Stomach (tissue), 19 donors: ENCODE measurements at places on chromosomes 5 and 9. TPM values are rescaled to one million over a fixed set of nuclear protein-coding genes. Genes with fewer than 3 reads are reported as not detected.

Gene PDE8B
- 1.3 TPM for polyA plus RNA-seq

GRCh38 chr5:126004636-126005035 is 418.6 kb upstream of the GRAMD2B start:
- no peaks in the 10 kb centered on the region for H3K36me3 ChIP-seq
- no peak overlapping the region for H3K4me3 ChIP-seq

DNA sequence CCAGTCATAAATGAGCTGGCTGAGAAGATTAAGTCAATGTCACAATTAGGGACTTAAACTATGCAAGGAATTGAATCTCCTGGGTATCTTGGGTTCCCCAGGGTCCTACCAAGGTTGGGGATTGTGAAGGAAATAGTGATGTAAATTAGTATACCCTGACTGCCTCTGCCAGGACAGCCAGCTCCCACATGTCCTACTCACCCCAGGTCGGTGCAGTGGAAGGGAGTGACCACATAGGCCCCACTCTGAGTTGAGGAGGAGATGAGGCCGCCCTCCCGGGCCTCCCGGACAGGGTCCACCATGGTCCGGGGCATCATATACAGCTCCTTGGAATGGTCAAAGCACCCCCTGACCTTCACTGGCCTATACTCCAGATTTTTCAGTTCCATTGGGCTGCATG is 2.7 kb downstream of the SURF1 start:
- H3K27ac ChIP-seq: no peak overlapping the region
- H3K4me3 ChIP-seq: no peak overlapping the region
- no peaks in the 10 kb centered on the region for H3K27me3 ChIP-seq

GRCh38 chr5:171907725-171908343 is 98.6 kb downstream of the FBXW11 start:
- no peak overlapping the region for H3K4me3 ChIP-seq
- peaks cover 27% of the 10 kb centered on the region for H3K36me3 ChIP-seq
- peak; percentile 34 for DNase-seq
- H3K4me1 ChIP-seq: peaks cover 10% of the 10 kb centered on the region
- H3K27me3 ChIP-seq: no peaks in the 10 kb centered on the region

DNA sequence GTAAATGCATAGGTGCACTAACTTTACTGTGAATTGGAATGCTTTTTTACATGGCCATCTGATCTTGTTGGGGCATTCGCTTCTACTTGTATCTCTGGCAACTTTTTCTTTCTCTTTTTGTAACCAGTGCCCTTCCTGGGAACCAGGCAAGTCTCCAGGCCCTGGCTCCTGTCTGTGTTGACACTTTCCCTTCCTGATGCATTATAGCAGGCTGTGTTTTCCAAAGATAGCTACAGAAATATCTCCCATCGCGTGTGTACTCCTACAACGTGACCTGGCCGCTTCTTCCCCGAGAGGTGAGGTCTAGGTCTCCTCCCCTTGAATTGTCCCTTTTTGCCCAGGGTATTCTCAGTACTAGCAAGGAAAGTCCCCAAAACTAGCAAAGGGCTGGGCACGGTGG is 81.1 kb upstream of the SPIN1 start:
- no peak overlapping the region for H3K27ac ChIP-seq
- H3K27me3 ChIP-seq: no peaks in the 10 kb centered on the region
- no peak overlapping the region for H3K4me3 ChIP-seq
- H3K36me3 ChIP-seq: no peaks in the 10 kb centered on the region
- H3K4me1 ChIP-seq: no peaks in the 10 kb centered on the region

- no peaks in the 10 kb centered on the region for H3K4me1 ChIP-seq
- no peak overlapping the region for H3K27ac ChIP-seq
- H3K4me3 ChIP-seq: no peak overlapping the region
- DNase-seq: no peak
- H3K27me3 ChIP-seq: no peaks in the 10 kb centered on the region
- no peaks in the 10 kb centered on the region for H3K36me3 ChIP-seq
Observed at GRCh38 chr5:167452136-167452535, 839.3 kb upstream of the WWC1 start.

Gene RMRP
- polyA plus RNA-seq: 64.3 TPM

DNA sequence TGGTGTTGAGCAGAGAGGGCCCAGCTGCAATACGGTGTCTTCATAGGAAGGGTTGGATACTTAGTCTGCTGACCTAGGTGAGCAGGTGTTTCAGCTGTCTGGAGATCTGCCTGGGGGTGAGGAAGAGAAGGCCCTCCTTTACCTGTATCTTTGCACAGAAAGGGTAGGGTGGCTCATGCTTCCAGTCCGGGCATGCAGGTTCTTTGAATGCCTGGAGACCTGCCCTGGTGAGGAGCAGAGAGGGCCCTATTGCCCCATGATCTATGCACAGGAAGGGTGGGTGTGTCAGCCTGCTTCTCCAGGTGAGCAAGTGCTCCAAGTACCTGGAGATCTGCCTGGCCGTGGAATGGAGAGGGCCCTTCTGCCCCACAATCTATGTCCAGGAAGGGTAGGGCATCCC is 63.0 kb downstream of the FER start:
- H3K27ac ChIP-seq: no peak overlapping the region
- H3K4me1 ChIP-seq: peaks cover 8% of the 10 kb centered on the region
- no peaks in the 10 kb centered on the region for H3K27me3 ChIP-seq
- no peak overlapping the region for H3K4me3 ChIP-seq
- DNase-seq: no peak

GRCh38 chr5:448061-448765 is 5.2 kb downstream of the EXOC3 start:
- H3K27ac ChIP-seq: no peak overlapping the region
- DNase-seq: peak; percentile 28
- peaks cover 77% of the 10 kb centered on the region for H3K36me3 ChIP-seq

- DNase-seq: no peak
- H3K4me3 ChIP-seq: no peak overlapping the region
- H3K36me3 ChIP-seq: no peaks in the 10 kb centered on the region
- no peaks in the 10 kb centered on the region for H3K4me1 ChIP-seq
- H3K27ac ChIP-seq: no peak overlapping the region
- no peaks in the 10 kb centered on the region for H3K27me3 ChIP-seq
Observed at GRCh38 chr9:6692881-6693361, 47.4 kb upstream of the GLDC start.

Gene PCDHAC2
- polyA plus RNA-seq: 0.05 TPM

DNA sequence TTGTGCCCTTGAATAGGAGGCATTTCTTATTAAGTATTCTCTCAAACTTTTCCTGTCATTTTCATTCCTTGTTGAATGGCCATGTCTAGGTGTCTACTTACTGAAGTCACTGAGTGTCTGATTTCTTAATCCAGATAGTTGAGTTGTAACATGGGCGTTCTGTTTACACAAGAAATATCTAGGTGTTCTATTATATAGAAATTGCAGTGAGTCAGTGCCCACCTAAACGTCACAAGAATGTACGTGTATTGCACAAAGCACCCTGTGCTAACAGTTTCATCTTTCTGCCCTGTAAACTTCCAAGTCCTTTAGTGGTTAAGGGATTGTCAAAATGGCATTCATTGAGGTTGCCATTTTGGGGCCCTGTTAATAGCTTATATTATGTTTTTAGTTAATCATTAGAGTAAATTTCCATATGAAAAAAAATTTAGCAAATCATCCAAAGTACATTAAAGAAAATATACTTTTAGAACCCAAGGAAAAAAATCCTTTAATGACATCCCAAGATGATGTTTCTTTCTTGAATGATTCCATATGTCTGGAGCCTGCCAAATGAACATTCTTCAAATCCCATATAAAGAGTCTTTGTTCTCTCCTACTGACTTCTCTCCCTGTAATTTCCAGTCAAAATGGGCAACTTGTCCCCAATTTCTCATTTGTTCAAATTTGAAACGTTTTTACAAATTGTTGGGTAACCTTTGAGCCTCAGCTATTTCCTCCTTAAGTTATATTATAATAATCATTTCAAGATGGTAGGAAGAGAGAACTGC is 114.2 kb downstream of the GOLPH3 start:
- DNase-seq: no peak
- peaks cover 7% of the 10 kb centered on the region for H3K36me3 ChIP-seq
- H3K27me3 ChIP-seq: no peaks in the 10 kb centered on the region
- no peak overlapping the region for H3K4me3 ChIP-seq
- H3K27ac ChIP-seq: no peak overlapping the region

DNA sequence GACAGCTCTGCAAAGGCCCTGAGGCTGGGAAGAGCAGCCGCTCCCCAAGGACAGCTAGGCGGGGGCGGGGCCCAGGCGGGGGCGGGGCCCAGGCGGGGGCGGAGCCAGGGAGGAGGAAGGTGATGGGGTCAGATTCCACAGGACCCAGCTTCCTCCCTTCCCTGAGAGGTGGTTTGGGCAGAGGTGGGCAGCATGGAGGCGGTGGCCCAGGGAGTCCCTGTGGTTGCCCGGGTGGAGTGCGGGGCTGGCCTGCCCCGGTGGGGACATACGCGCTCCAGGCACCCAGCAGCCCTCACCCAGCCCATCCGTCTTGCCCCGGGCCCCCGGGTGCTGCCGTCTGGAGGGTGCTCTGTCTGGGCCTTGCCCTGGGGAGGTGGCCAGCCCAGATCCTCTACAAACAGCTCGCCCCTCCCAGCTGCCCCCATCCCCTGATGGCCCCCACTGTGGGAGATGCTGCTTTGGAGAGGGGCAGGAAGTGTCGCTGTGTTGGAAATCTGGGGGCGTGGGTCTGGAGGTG is 11.0 kb upstream of the RNU6ATAC start:
- H3K27ac ChIP-seq: no peak overlapping the region
- no peak overlapping the region for H3K4me3 ChIP-seq
- peaks cover 15% of the 10 kb centered on the region for H3K4me1 ChIP-seq
- peaks cover 60% of the 10 kb centered on the region for H3K27me3 ChIP-seq
- no peak for DNase-seq
- no peaks in the 10 kb centered on the region for H3K36me3 ChIP-seq

GRCh38 chr5:146521403-146522106 is 5.6 kb upstream of the GPR151 start:
- H3K27me3 ChIP-seq: peaks cover 3% of the 10 kb centered on the region
- DNase-seq: no peak
- H3K36me3 ChIP-seq: no peaks in the 10 kb centered on the region

- no peak for DNase-seq
- no peaks in the 10 kb centered on the region for H3K36me3 ChIP-seq
- H3K27ac ChIP-seq: no peak overlapping the region
- no peak overlapping the region for H3K4me3 ChIP-seq
- peaks cover 23% of the 10 kb centered on the region for H3K4me1 ChIP-seq
Observed at GRCh38 chr9:89426384-89426961, 71.4 kb downstream of the SEMA4D start.

GRCh38 chr5:173108914-173109313 is 35.4 kb upstream of the BNIP1 start:
- peaks cover 56% of the 10 kb centered on the region for H3K36me3 ChIP-seq
- H3K27ac ChIP-seq: no peak overlapping the region
- no peaks in the 10 kb centered on the region for H3K27me3 ChIP-seq
- DNase-seq: no peak

Gene ADAMTS19
- not detected for polyA plus RNA-seq

Gene PCDHB10
- polyA plus RNA-seq: 0.15 TPM

DNA sequence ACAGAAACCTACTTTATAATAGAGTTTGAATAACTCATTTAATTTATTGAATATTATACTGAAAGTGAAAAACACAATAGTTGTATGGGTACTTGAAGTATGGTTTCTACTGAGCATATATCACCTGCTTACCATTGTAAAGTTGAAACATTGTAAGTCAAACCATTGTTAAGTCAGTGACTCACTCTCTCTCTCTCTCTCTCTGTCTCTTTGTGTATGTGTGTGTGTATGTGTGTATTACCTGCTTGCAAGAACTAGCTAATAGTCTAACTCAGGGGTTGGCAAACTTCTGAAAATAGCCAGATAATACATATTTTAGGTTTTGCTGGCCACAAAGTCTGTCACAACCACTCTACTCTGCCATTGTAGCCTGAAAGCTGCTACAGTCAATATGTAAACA is 564.3 kb upstream of the ZNF608 start:
- H3K27me3 ChIP-seq: no peaks in the 10 kb centered on the region
- no peak overlapping the region for H3K4me3 ChIP-seq
- no peaks in the 10 kb centered on the region for H3K36me3 ChIP-seq
- H3K4me1 ChIP-seq: no peaks in the 10 kb centered on the region

Gene KLF9
- polyA plus RNA-seq: 35.9 TPM

DNA sequence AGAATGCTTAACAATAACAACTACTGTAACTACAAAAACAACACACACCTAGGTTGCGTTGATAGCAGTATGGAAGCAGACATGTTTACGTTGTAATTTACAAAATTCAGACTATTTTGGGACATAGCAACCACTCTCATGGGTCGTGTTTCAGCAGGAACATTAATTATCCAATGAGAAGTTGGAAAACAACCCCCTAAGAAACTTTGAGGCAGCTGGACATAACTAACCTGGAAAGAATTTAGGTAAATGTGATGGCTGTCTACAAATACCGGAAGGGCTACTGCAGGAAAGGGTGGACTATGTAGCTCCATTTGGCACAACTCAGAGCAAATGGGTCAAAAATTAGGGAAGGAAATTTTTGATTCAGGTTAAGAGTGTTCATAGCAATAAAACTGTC is 409.3 kb downstream of the ADGRV1 start:
- DNase-seq: no peak
- H3K27me3 ChIP-seq: no peaks in the 10 kb centered on the region
- no peak overlapping the region for H3K27ac ChIP-seq
- H3K4me1 ChIP-seq: no peaks in the 10 kb centered on the region

GRCh38 chr5:135694012-135694411 is 115.2 kb upstream of the CXCL14 start:
- no peaks in the 10 kb centered on the region for H3K36me3 ChIP-seq
- H3K4me1 ChIP-seq: peaks cover 5% of the 10 kb centered on the region
- DNase-seq: no peak
- H3K27ac ChIP-seq: no peak overlapping the region

DNA sequence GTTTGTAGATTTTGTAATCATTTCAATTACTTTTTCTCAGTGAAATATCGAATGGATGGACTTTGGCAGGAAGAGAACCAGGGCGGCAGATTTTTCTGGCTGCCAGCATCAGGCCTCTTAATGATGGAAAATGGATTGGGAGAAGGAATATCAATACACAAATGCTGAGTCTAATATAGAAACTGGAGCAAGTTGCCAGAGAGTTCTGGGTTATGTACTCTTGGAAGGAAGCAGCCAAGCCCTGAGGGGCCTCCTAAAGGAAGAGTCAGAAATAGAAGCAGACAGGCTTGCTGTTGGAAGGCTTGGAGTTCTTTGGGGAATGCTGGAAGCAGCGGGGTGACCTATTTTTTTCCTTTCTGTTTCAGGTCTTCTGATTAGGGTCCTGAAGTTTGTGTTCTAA is 428.6 kb downstream of the DMAC1 start:
- H3K27me3 ChIP-seq: no peaks in the 10 kb centered on the region
- no peaks in the 10 kb centered on the region for H3K36me3 ChIP-seq

Gene CCDC180
- polyA plus RNA-seq: 1.7 TPM

DNA sequence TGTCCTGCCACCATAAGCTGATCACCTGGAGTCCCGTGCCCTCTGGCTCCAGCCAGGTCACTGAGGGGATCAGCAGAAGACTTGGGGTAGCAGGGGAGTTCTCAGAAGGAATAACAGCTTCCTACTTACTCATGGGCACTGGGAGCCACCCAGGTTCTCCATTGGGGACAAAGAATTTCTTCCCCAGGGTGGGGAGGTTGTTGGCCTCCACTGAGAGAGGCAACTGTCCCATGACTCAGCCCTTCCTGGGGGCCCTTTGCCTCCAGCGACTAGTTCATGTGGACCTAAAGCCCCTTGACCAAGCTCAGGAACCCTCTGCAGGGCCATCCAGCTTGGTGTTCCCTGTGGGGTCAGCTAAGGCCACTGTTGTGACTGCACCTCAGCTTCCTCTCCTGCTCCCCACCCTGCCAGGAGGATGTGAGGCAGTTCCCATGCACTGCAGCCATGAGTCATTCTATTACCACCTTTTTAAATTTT is 175.0 kb downstream of the AUH start:
- H3K4me1 ChIP-seq: peaks cover 1% of the 10 kb centered on the region
- H3K36me3 ChIP-seq: no peaks in the 10 kb centered on the region
- no peak overlapping the region for H3K27ac ChIP-seq
- no peaks in the 10 kb centered on the region for H3K27me3 ChIP-seq
- peak; percentile 23 for DNase-seq
